ENCODE measurements at places on chromosomes 1 and 21.

DNA sequence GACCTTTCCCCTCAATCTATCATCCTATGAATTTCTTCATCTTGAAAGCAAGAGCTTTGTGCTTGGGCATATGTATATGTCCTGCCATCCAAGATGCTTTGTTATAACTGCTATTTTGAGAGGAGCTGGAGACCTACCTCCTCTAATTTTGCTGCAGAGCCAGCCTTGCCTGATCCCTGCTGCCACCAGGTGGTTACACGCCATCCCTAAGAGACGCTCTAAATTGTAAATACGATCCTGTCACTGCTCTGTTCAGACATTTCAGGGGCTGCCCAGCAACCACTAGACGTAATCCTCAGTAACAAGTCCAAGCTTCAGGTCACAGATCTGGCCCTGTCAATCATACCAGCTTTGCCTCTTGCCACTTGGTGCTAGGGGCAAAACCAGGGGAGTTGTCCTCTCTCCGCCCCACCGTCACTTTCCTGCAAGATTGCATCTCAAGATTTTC is 32.9 kb downstream of the GPA33 start:
- no peak for DNase-seq

GRCh38 chr1:216903382-216903740 is 180.1 kb upstream of the ESRRG start:
- no peak for DNase-seq

GRCh38 chr1:118894836-118895235 is 93.3 kb downstream of the TBX15 start:
- no peak for DNase-seq

DNA sequence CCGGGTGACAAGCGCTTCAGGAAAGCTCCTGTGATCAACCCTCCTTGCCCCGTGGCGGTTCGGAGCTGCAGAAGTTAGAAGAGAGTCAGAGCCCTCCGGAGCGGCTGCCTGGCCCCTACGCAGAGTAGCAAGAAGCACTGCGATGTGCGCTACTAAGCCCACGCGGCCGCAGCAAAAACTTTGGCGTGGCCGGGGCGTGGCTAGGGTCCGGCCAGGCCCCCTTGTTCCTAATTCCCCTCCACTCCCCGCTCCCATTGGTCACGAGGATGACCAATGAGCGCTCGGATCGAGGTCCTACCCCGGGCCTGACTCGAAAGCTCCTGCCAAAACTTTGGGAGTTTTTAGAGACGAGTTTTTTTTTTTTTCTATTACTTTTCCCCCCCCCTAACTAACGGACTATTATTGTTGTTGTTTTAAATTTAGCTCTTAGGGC is at the start of gene HLX:
Gene HLX, plus strand, starts transcription at position 368 of the 433 bp plus-strand sequence. CDS start 415 bp downstream, outside the sequence.
- peak; percentile 68 for DNase-seq

- DNase-seq = no peak
Observed at GRCh38 chr1:198902655-198903054, 263.8 kb downstream of the PTPRC start.

GRCh38 chr1:116314305-116314919 is 58.6 kb upstream of the ATP1A1 start:
- no peak for DNase-seq

GRCh38 chr1:68588304-68588703 is 91.4 kb upstream of the DEPDC1 start:
- no peak for DNase-seq

GRCh38 chr21:16841975-16842695 is 670.7 kb upstream of the CXADR start:
- no peak for DNase-seq

DNA sequence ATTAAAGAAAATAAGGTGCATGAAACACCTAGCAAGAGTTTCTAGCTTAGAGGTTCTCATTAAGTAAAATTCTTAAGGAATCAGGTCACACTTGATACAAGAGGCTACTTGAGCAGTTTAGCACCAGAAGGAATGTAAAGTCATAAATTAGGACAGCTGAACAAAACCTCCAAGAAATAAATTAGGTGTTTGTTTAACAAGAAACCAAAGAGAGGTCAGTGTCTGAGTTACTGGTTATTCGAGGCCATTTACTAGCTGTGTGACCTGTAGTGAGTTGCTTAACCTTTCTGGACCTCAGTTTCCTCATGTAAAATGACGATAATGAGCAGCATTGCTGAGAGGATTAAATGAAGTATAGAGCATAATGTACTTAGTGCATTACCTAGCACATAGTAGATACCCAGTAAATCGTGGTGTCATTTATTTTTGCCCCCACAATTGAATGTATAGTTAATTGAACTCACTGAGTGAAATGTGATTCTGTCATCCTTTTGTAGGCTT is 908 bp upstream of the ELK4 start:
- DNase-seq = no peak

GRCh38 chr1:208251015-208251414 is 6.8 kb upstream of the PLXNA2 start:
- no peak for DNase-seq

DNA sequence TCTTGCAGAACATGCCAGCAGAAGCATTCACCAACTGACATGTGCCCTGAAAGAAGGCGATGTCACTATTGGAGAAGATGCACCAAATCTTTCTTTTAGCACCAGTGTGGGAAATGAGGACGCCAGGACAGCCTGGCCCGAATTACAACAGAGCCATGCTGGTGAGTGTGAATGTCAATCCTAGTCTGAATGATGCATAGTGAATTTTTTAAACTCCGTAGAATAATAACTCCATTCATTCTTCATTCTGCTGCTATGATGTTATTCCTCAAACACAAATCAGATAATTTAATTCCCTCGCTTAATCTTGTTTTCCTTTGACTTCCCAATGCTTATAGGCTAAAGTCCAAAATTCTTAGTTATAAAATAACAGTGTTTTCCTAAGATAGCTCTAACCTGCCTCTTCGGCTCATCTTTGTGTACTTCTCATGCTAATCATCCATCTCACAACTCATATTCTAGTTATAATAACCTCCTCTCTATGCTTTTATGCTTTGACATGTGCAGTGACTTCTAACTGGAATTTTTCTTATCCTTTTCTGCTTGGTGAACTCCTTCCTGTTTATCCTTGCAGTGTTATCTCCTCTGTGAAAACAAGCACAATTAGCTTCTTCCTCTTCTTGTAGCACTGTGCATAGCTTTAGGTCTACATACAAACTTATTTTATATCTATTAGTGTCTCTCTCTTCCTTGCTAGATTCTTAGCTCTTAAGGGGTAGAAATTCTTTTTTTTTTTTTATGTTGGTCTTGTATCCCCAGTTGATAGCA is 14.4 kb downstream of the SDCCAG8 start:
- DNase-seq = no peak

DNA sequence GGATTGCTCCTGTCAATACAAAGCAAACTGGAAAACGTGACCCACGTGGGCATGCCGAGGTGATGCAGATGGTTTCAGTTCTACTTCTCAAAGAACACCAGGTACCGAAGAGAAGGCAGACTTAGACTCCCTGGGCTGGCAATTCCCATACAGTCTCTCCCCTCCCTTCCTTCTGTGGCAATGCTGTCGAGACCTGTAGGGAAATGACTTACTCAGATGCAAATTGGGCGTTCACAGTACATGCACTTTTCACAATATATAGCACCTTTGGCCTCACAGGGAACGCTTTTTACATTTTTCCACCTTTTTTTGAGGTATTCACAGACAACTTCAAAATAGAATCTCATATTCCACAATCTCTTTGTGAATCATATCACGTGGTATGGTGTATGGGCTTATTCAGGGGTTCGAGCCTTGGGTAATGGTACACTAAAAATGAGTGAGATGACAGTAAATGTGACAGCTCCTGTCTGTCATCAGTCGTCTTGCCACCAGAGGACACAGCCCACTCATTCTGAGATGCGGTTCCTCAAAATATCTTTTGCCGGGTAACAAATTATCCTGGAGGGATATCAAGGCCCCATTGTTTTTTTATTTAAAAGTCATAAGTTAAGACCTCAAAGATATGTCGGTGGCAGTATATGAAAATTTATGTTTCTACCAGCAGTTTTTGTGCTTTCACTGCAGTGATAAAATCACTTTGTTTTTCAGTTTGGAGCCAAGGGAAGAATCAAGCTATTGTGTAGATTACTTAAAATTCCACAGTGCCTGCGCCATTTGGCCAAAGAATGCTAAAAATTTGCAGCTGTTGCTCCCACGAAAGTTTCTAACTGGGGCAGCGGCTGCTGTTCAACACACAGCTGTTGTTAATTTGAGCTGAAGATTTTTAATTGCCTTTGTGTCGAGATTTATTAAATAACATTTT is 168.4 kb downstream of the ZZZ3 start:
- no peak for DNase-seq

DNA sequence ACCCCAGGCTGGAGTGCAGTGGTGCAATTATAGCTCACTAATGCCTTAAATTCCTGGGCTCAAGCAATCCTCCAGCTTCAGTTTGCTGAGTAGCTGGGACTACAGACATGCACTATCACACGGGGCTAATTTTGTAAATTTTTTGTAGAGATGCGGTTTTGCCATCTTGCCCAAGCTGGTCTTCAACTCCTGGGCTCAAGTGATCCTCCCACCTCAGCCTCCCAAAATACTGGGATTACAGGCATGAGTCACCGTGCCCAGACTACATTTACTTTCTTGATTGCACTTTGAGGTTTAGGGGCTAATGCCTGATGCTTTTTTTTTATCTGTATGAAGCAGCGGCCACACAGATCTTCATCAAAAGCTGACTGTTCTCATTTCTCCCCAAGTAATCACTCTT is 124.6 kb downstream of the KIF26B start:
- DNase-seq = no peak

- DNase-seq = no peak
Observed at GRCh38 chr1:56472860-56473259, 106.5 kb downstream of the PLPP3 start.

DNA sequence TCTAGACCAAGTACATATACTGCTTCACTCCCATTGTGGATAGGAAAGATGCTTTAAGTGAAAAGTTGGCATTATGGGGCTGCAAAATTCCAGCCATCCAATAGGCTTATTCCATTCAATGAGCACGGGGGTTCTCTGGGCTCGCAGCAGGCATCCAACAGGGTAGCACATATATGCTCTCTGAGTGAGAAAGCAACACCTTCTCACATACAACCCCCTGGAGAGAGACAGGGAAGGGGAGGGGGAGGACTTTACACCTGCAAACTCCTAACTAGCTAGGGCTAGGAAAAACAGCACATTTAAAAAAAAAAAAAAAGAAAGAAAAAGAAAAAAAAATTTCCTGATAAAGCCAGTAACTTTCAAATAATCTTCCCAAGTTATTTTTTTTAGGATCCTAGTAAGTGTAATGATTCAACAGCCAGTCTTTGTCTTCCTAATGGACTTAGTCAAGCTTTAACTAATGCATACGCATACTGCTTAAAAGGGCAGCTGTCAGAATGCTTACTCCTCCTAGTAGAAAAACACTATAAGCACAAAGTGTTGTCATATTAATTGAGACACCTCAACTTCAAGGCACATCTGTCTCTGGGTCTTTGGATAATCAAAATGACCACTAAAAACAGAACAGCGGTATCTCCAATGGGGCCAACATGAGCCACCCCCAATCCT is 18.7 kb downstream of the PSMB2 start:
- DNase-seq = no peak

DNA sequence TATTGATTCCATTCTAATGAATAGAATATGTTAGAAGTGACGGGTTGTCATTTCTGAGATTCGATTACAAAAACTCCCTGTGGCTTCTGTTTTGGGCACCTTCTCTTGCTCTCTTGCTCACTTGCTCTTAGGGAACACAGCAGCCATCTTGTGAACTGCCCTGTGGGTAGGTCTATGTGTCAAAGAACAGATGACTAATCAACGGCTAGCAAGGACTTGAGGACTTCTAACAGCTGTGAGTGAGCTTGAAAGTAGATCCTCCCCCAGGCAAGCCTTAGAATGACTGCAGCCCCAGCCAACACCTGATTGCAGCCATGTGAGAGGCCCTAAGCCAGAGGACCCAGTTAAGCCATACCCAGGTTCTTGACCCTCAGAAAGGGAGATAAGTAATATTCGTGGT is 49.3 kb downstream of the AZIN2 start:
- no peak for DNase-seq

All from CMK (cell line).